DMS 273 treated with DMSO at 0.1 percent for 48 hours (cell line): ENCODE measurements at places on chromosomes 4 and X.

GRCh38 chr4:186918466-186918865 lies 194.8 kb upstream of the FAT1 start:
- DNase-seq, result no peak

DNA sequence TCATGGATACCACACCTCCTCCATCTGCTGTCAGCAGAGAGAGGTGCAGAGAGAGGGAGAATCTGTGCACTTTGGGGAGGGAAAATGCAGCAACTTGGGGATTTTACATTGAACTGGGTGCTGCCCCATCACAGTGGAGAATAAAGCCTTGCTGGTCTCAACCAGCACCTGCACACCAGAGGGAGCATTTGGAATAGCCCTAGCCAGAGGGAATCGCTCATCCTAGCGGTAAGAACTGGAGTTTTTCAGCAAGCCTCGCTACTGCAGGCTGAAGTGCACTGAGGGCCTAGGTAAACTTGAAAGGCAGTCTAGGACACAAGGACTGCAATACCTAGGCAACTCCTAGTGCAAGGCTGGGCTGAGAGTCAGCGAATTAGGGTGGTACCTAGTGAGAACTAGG lies 148.7 kb downstream of the KDR start:
- no peak for DNase-seq

DNA sequence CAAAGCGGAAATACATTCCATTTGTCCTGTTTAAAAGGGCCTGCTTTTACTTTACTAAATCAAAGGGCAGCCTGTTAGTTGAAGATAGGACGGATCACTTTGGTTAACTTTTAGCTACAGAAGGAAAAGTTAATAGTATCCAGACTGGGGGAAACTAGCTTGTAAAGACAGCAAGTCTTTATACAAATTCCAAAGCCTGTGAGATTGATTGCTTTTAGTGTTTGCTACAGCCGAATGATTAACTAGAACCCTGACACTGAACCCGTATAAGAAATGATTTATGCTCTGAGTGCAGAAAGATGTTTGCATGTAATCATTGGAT lies 93.4 kb downstream of the FRAS1 start:
- no peak for DNase-seq

GRCh38 chr4:10023806-10024205 lies 2.5 kb upstream of the SLC2A9 start:
- no peak for DNase-seq

GRCh38 chr4:141329174-141329569 lies 108.5 kb downstream of the ZNF330 start:
- no peak for DNase-seq
